ENCODE measurements at places on chromosomes 3 and 15. TPM values are rescaled to one million over a fixed set of nuclear protein-coding genes. Genes with fewer than 3 reads are reported as not detected.

The GOLGA6L7 gene
- total RNA-seq, result not detected

The TLR9 gene
- not detected for total RNA-seq

The ACTR8 gene
- 171 TPM for total RNA-seq

The SPINK8 gene
- not detected for total RNA-seq

The PARP15 gene
- total RNA-seq, result 1.8 TPM

The DUOX1 gene
- total RNA-seq, result 2.9 TPM

The CCR8 gene
- not detected for total RNA-seq

The SFMBT1 gene
- 7.6 TPM for total RNA-seq

The AADACL2 gene
- total RNA-seq, result not detected

DNA sequence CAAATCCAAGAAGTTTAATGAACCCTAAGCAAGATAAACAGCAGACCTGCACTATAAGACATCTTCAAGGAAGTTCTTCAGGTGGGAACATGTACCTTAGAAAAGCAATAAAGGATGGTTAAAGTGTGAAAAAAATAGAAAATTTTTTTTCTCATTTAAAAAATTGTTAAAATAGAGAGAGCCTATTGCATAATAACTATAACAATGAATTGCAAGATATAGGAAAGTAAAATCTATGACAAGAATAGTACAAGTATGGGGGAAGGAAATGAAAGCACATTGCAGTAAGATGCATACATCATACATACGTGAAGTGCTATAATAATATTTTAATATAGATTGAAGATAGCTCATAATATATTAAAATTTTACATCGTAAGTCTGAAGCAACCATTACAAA is 310.1 kb upstream of the KCNMB2 start:
- DNase-seq, result no peak

- peak; percentile 16 for DNase-seq
Measured at GRCh38 chr3:148158210-148158609, 539.5 kb upstream of the AGTR1 start.

DNA sequence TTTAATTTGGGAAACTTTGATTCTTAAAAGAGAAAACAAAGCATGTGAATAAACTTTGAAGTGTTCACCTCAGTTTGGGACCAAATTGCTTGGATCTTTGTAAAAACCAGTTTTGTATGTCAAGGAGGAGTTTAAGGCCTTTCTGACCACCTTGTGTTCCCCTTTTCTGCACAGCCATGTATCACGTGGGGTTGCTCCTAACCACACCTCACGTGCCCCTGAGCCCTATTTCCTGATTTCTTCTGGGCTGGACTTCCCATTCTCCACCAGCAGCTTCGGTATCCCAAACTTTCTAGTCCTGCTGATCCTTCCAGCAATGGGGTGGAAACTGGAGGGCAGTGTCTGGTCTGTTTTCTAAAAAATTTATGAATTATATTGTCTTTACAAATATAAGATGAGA is 76.4 kb upstream of the STT3B start:
- no peak for DNase-seq

DNA sequence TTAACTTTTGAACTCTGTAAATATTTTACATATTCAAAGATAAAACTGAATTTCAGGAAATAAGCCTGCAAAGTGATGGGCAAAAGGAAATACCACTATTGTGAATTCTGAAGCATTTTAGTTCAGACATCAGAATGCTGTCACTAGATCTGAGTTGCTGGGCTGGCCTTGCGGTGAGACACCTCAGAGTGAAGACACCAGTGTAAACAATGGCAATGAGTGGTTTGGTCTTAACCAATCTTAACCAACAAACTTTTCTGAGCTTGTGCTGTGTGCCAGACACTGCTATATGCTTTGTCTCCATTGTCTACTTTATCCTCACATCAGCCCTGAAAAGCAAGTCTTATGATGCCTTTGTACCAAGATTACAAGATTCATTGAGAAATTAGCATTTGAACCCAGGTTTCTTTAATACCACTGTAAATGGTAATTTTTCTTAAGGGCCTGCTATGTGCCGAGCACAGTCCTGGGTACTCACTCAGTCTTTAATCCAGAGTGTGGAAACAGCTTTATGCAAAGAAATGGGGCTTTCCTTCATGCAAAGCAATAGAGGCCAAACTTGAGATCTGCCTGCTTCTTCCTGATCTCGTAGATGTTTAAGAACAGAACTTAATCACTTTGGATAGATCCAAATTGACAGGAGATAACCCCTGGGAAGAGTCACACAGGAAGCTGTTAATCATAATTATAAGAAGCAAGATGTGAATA is 55.0 kb downstream of the TMEM39A start:
- no peak for DNase-seq

- no peak for DNase-seq
Measured at GRCh38 chr3:119304201-119304713, 10.1 kb downstream of the ARHGAP31 start.

- DNase-seq, result no peak
Measured at GRCh38 chr15:73939138-73939537, 12.9 kb downstream of the LOXL1 start.

- DNase-seq, result no peak
Measured at GRCh38 chr3:59040902-59041301, 8.9 kb downstream of the CFAP20DC start.

DNA sequence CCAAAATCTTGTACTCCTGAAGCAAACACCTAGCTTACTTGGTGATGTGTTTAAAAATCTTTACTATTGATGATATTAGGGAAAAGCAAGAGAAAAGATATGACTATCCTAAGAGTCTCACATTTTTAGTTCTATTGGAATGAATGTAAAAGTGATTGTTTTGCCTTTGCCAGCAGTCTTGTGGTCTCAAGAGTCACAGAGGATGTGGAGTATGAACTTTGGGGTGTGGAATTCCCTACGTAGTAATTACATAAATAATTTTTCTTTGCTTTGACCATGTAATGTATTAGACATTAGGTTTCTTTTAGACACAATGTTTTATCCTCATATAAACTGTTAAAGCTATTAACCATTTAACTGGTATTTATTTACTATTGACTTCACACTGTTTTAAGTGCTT is 387.6 kb downstream of the NAALADL2 start:
- no peak for DNase-seq

- no peak for DNase-seq
Measured at GRCh38 chr15:29170521-29170920, 99.1 kb downstream of the NSMCE3 start.

- no peak for DNase-seq
Measured at GRCh38 chr3:18044971-18045880, 302.8 kb upstream of the TBC1D5 start.

GRCh38 chr3:156218353-156218744 is 98.0 kb downstream of the KCNAB1 start:
- DNase-seq, result no peak

- peak; percentile 27 for DNase-seq
Measured at GRCh38 chr3:111541911-111542483, at the start of gene CD96. CD96 (plus strand) TSS chr3:111542197; CDS start chr3:111542249, 52 bp downstream.

DNA sequence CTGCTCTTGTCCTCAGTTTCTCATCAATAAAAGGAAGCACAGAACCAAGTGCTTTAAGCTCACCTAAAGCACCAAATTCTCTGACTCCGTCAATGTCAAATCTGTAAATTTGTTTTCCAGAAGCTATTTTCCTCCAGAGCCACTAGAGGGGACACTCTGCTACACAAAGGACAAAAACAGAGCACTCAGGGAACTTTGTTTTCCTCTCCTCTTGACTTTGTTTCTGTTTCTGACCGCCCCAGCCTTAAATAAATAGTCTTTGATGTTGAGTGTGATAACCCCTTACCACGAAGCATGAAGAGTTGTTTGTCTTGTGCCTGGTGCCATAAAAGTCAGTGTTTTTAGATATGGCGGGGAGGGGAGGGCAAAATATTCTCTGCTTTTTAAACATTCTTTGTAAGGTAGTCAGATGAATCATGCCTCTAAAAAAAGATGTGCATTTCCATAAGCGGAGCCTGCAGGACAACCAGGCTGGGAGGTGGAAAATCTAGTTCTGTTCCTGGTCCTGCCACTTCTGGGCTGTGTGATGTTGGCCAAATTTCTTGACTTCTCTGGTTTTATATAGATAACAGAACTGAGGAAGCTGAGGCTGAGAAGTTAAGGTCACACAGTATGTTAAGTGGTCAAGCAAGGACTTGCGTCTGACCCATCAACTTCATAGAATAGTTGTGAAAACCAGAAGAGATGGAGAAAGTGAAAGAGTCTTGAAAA is 7.3 kb upstream of the ZBTB38 start:
- DNase-seq, result peak; percentile 90

- DNase-seq, result no peak
Measured at GRCh38 chr3:169513672-169514071, 149.8 kb downstream of the MECOM start.

DNA sequence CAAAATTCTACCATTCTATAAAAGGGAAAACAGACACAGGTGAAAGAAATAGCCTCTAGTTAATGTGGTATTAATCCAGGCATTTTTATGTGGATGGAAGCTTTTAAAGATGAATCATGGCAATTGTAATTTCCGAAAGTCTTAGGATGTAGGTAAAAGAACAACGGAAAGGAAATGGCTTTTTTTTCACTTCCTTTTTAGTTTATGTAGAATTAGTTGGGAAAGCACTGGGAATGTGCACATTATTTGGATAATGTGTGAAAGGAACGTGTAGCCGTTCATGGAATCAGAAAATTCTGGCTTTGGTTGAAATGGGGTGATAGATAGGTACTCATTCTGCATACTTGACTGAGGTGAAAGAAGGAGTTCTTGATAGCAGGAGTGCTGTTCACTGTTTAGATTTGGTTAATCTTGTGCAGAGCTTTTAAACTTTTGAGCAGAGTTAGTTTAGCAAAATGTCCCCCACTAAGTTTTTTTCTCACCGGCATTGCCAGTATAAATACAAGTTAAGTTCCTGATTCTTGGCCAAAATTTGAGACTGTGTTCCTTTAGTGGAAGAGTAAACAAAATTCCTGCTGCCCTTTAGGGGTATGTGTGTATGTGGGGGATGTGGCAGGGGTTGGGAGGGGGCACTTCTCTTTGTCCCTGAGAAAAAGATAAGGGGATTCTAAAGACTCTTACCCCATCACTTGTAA is 20.2 kb upstream of the UTS2B start:
- no peak for DNase-seq

GRCh38 chr3:27758083-27758482 is 36.0 kb upstream of the EOMES start:
- DNase-seq, result no peak

GRCh38 chr15:36557364-36557763 is 22.1 kb upstream of the CDIN1 start:
- no peak for DNase-seq

DNA sequence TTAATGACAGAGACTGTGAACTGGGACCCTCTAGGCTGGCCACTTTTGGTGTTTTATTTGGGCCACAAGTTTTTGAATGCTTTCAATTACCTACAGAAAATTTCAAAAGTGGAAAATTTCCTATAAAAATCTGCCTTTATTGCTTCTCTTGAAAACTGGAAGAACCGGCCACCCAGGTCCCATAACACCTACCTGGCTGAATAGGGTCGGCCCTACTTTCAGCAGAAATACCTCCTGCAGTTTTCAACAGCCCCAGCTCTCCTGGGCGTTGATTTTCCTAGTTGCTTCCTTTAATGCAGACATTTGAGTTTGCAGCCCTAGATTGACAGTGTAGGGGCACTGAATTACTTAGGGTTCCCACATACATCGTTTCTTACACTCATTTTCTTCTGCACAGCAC is 719 bp upstream of the SRPRB start:
- DNase-seq, result no peak

DNA sequence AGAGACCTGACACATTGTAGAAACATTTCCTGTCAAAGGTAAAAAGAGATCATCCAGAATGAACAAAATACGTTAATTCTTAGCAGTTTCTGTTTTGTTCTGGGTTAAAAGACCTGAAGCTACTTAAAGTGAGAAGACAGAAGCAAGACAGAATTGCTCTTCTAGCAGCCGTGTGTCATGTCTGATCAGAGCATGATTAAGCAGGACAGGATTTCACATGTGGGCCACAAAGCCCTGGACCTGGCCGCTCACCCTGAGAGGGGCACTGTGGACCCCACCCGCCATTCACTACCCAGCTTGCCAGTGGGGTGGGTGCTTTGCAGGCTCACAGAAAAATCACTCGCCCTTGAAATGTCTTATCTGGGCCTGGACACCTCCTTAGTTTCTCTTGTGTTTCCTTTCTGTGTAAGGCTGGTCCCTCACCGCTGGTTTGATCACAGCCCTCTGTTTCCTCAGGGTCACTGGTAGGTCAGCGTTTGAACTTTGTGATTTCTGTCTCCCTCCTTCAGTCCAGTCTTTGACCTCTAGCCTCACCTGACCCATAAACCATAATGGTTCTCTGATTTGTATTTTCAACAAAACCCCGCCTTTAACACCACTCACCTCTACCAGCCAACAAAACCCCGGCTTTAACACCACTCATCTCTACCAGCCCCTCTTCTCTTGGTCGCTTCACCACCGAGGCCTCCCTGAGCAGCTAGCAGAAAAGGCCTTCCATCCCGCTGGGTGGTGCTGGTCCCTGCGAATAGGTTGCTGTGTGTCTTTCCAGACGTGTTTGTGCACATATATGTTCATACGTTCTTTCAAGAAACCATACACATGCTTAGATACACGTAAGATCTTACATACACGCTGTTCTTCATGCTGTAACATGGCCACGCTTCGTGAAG is 185.0 kb downstream of the OR4M2 start:
- DNase-seq, result no peak

GRCh38 chr3:133883641-133884040 is 12.0 kb downstream of the RAB6B start:
- no peak for DNase-seq

DNA sequence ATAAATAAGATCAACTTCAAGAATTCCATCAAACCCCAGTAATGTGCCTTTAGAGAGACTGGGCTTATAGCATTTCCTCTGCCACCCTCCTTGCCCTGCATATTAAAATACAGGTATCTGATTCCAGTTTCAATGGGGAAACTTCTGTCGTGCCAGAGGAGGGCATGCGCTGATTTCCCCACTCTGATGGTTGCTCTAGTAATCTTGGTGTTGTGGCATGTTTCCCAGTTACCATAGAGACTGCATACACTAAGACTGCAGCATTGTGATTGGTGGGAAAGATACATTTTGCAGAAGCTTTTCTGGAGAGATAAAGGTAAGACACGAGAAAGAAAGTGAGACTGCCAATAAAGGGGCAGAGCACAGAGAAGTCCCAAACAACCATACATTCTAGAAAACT is 225.6 kb downstream of the TIGIT start:
- DNase-seq, result peak; percentile 88

GRCh38 chr15:60128000-60128376 is 123.9 kb downstream of the FOXB1 start:
- DNase-seq, result no peak

DNA sequence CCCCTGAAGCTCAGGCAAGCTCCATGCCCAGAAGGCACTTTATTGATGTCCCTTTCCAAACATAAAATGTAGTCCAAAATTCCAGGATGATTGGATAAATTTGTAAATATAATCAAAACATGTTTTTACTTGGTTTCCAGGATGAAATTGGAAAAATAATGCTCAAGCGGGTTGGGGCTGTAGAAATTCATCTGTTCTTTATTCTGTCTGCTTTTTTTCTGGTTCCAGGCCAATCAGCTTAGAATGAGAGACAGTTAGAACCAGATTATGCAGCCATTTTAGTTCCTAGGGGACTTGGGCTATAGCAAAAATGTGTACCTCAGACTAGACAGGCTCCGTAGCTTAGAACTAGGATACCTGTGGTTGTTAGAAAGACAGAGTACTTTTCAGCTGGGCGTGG is 450.8 kb downstream of the MCTP2 start:
- DNase-seq, result no peak

All from stomach (tissue), 19 donors.